ENCODE measurements at places on chromosomes 13 and 19.

GRCh38 chr13:43579321-43579720 lies 207.5 kb downstream of the ENOX1 start:
- DNase-seq, result peak; percentile 77

DNA sequence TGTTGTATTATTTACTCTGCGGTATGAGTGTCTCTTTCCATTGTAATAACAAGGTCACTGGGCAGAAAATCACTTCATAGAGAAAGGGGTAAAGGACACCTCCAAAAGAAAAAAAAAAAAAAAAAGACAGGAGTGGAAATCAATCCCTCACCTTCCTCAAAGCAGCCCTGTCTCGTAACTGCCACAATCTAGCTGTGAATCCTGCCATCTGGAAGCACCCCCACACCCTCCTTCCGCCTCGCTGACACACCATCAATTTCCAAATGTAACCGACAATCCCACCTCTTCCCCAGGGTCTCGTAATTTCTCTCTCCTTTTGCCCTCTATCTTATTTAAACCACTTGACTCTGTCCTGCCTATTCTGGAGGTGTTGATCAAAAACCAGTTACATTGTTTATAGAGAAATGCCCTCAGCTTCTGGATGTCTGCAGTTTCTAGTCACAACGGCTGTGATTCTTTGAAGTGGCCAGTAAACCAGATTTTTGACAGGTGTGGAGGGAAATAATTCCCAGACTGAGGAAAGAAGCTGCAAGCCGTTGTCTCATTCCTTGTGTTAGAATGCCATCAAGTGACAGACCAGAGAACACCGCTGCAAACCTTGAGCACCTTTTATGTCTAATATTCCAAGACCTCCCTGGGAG lies 9.1 kb upstream of the POP4 start:
- DNase-seq, result peak; percentile 13

GRCh38 chr13:21043898-21044297 lies 17.5 kb downstream of the LATS2 start:
- no peak for DNase-seq

DNA sequence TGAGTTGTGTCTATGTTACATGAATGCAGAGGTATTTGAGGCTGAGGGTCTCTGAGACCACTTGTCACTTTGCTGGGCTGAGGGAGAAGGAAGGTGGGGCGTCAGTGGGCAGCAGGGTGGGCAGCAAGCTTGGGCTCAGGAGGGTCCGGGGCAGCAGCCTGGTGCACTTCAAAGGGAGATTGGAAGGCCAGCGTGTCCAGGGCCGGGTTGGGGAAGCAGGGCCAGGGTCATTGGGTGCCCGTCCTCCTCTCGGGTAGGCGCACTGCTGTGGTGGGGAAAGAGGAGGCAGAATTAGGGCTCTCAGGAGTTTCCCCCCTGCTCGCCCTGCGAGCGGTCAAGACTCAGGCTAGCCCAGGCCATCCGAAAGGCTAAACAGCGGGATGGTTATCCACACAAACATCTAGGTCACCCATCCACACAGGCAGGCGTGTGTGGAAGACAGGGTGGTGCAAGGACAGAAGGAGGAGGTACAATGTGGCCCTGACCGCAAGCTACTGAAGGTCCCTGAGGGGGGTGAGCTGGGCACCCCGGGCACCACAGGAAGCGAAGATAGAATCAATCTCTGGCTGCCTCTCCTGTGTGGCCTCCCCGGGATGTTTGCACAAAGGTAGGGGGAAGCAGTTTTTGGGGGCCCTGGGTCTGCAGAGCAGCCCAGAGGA lies 37.7 kb downstream of the MYO9B start:
- DNase-seq, result no peak

- DNase-seq, result no peak
Observed at GRCh38 chr19:28569132-28570131, 643.5 kb downstream of the UQCRFS1 start.

DNA sequence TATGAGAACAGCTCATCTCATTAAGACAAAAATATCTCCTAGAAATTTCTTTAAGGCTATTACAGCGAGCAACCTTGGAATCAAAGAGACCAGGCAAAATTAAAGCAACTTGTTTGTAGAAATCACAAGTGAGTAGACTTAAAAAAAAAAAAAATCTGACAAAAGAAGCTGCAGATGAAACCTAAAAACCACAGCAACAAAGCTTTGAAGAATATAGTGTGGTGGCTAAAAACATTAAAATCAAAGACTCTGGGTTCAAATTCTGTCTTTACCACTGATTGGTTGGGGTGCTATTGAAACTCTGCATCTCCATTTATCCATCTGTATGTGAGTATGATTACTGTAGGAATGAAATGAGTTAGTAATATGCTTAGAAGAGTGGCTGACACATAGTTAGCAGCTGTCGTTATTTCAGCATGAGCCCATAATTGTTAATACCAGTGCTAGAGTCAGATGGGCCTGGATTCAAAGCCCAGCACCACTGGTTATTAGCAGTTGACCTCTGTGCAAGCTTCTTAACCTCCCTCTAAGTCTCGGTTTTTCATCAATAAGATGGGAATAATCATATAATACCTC lies 157.6 kb downstream of the FOXO1 start:
- no peak for DNase-seq

DNA sequence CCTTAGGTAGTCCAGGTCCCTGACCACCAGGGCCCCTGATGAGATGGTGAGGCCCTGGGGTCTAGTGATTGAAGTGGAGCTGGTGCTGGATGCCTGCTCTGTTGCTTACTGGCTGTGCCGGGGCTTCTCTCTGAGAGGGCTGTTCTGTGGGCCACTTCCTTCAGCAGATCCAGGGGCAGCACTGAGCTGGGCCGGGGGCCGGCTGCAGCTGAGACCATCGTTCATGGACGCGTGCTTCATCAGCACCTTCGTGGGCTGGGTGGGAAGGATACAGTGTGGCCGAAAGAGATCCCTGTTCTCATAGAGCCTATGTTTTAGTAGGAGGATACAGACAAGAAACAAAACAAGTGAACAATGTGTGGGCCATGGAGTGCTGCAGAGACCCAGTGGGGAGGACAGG lies 33.2 kb upstream of the TEX29 start:
- no peak for DNase-seq

DNA sequence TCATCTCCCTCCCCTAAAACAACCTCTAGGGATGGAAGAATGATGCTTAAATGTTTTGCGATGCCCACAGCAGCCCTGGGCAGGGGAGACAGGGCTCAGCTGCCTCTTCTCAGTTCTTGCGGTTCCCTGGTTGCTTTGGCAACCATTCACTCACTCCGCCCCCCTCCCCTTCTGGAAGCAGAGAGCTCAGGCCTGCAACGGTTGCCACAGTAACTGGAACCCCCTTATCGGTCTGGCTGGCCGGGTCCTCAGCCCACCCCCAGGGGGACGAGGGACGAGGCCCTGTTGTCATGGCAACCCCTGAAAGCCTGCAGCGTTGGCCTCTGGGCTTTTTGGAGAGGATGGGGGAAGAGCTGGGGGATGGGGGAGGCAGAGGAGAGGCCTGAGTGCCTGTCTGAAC lies 19.5 kb downstream of the NOVA2 start:
- no peak for DNase-seq

GRCh38 chr19:49173198-49173597 lies 15.6 kb downstream of the TRPM4 start:
- no peak for DNase-seq

DNA sequence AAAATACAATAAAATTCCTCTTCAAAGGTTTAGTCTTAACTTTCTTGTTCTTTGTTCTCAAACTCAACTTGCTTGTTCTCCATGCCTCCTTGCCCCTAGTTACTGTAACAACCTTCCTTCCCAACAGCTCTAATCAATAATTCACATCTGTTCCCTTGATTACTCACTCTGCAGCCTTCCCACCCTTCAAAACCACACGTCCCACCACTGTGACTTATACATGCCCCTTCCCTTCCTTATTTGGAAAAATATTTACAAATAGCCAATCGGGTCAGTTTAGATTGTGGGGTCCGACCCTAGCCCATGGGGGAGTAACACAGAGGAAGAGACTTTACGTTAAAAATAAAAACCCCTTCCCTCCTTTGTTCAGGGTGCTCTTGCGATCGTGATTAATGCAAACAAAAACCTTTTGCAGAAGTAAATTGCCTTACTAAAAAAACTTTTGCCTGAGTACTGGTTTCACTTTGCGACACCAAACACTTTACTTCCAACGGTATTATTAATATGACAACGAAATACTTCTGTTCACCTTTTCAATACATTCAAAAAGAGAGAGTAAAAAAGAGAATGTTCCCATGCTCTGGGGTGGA lies 512 bp upstream of the ZNF93 start:
- no peak for DNase-seq

- no peak for DNase-seq
Observed at GRCh38 chr13:26200811-26201210, 21.3 kb downstream of the RNF6 start.

DNA sequence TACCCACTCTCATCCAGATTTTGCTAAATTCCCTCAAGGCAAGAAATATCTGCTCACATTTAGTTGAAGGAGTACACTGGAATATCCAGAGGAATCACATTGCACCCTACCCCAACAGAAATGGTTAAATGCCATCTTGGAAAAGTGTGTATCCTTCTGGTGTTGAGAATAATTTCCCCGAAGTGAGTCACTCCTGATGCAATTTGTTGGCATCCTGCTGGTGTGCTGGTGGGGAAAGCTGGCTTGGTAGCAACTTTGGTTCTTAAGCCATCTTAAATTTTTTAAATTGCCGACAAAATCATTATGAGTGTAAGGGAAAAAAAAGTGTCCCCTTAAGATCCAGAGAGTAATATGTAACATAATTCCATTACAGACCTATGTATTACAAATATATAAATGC lies 337.3 kb upstream of the DACH1 start:
- no peak for DNase-seq

GRCh38 chr13:100634696-100635095 lies 39.9 kb downstream of the TMTC4 start:
- DNase-seq, result no peak

- DNase-seq, result no peak
Observed at GRCh38 chr13:31477961-31478360, 261.4 kb upstream of the RXFP2 start.
